ENCODE measurements at places on chromosomes 7 and 10.
A peak's percentile ranks its signal among the peaks of the same experiment; 100 is the strongest.

DNA sequence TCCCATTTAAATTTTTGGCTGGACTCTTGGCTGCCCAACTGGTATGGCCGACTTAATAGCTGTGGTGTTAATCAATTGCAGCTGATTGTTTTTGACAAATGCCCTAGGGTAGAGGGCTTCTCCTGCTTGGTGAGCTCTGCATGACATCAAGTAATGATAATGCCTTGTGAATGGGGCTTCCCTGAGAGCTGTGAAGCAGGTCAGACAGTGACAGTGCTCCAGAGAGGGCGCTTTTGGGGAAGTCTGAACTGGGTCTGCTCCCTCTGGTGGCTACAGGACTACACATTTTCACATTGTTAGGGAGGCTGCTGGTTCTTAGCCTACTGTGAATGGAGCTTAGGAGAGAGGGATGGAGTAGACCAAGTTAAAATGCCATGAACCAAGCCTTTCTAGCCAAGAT, 98.8 kb downstream of the SDK1 start:
- peak; percentile 2 for DNase-seq
- no peak overlapping the region for H3K27ac ChIP-seq
- no peak overlapping the region for H3K4me3 ChIP-seq
- peaks cover 10% of the 10 kb centered on the region for H3K27me3 ChIP-seq
- no peaks in the 10 kb centered on the region for H3K4me1 ChIP-seq
- H3K36me3 ChIP-seq = no peaks in the 10 kb centered on the region

DNA sequence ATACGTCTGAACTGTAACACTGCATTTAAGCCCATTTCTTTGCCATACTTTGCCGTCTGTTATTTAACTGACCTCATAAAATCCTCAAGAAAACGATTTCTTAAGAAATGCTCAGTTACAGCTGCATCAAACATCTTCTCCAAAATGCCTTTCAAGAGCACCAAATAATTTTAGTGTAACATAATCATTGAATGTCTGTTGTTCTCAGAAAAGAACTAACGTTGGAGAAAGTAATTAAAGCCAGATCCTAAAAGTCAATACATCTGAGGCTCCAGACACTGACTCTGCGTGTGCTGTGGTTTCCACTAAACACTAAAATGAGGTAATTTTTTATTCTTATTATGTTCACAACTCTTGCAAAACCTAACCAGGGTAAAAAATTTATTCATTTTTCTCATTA, 63.7 kb upstream of the LRRC17 start:
- DNase-seq = no peak
- no peak overlapping the region for H3K27ac ChIP-seq
- no peaks in the 10 kb centered on the region for H3K4me1 ChIP-seq
- H3K4me3 ChIP-seq = no peak overlapping the region
- no peaks in the 10 kb centered on the region for H3K27me3 ChIP-seq
- H3K36me3 ChIP-seq = peaks cover 17% of the 10 kb centered on the region

DNA sequence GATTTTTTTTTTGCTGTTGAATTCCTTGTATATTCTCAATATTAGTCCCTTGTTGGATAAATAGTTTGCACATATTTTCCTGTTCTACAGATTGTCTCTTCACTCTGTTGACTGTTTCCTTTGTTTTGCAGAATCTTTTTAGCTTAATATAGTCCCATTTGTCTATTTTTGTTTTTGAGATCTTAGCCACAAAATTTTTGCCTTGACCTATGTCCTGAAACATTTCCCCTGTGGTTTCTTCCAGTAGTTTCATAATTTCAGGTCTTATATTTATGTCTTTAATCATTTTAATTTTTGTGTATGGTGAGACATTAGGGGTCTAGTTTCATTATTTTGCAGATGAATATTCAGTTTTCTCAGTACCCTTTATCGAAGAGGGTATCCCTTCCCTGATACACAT, 92.7 kb downstream of the LANCL2 start:
- H3K27ac ChIP-seq = no peak overlapping the region
- H3K36me3 ChIP-seq = peaks cover 41% of the 10 kb centered on the region
- H3K4me1 ChIP-seq = peaks cover 32% of the 10 kb centered on the region
- H3K27me3 ChIP-seq = no peaks in the 10 kb centered on the region

GRCh38 chr10:128576943-128577670, 450.9 kb upstream of the MKI67 start:
- H3K4me3 ChIP-seq = no peak overlapping the region
- no peaks in the 10 kb centered on the region for H3K4me1 ChIP-seq
- DNase-seq = no peak
- no peak overlapping the region for H3K27ac ChIP-seq

DNA sequence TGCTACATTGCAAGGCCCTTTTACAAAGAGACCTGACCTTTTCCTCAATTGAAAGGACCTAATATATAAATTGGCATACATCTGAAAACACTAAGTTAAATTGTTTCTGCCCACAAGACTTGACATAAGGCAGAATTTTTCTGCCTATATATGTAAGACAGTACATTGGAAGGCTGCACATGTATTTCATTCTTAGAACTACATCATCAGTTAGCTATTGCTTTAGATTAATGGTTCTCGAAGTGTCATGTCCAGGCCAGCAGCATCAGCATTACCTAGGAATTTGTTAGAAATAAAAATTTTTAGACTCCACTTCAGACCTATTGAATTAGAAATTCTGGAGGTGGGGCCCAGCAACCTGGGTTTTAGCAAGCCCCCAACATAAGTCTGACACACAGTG, 373.9 kb downstream of the LRRTM3 start:
- DNase-seq = no peak
- H3K4me1 ChIP-seq = no peaks in the 10 kb centered on the region
- H3K27me3 ChIP-seq = no peaks in the 10 kb centered on the region

DNA sequence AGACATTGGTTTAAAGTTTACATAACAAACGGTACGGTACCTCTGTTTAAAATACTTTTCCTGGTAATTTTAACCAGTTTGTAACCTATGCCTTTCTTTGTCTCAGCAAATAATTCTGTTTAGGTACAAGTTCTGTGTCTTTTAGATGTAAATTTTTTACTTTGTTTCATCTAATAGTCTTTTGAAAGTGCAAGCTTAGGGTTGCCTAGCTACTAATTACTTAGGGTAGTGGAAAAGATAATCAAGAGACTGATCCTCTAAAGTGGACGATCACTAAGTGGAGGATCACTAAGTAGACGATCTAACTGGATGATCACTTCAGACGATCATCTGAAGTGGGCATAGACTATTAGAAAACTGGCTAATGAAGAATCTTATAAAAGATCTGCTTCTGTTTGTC, 16.1 kb upstream of the FKBP9 start:
- DNase-seq = no peak
- no peak overlapping the region for H3K27ac ChIP-seq
- H3K36me3 ChIP-seq = no peaks in the 10 kb centered on the region
- peak overlapping the region; percentile 87 for H3K4me3 ChIP-seq

DNA sequence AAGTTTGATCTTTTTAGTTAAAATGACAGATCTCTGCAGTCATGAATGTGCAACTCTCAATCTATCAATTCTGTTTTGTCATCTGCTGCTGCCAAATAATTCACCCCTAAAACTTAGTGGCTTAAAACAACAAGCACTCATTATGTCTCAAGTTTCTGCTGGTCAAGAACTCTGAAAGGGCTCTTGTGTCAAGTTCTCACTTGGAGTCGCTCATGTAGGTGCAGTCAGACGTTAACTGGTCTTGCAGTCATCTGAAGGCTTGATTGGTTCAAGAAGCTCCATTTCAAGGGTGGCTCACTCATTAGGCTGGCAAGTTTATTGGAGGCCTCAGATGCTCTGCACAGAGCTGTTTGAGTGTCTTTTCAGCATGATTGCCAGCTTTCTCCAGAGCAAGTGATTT, 28.5 kb upstream of the LRRC72 start:
- no peak overlapping the region for H3K4me3 ChIP-seq
- DNase-seq = no peak
- H3K36me3 ChIP-seq = no peaks in the 10 kb centered on the region

DNA sequence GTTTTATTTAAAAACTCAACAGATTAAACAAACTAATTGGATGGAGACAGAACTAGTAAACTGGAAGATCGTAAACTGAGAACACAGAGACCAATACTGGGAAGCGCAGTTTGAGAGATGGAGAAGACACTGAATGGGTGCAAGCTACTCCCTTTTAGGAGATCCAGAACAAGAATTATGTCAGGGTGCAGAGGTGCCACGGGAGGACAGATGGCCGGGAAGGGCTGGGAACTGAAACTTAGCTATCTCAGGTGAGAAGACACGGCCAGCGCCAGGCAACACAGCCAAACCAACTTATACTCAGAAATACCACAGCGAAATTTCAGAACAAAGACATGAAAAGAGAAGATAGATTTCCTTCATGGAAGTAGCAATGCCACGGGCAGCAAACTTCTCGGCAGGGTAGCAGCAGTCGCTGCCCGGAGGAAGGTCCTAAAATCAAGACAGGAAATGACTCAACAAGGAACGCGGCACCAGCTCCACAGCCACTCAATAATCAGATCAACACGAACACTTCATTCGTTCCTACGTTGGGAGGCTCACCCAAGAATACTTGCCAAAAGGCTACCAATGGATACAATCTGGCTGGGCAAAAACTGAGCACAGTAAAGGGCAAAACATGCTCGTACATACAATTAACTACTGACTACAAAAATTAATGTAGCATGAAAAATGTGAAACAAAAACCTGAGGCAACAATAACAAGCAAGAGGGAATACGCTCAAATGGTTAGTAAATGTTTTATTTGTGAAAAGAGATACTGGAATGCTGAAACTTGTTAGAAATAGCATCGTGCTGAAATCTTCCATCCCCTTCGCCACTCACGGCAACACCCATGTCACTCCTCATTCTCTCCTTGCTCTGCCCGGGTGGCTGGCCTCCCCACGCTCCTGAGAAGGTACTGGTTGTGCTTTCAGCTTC, 2.2 kb upstream of the LRRC27 start:
- H3K27ac ChIP-seq = peak overlapping the region; percentile 88
- H3K4me3 ChIP-seq = peak overlapping the region; percentile 93
- H3K27me3 ChIP-seq = peaks cover 3% of the 10 kb centered on the region
- peak; percentile 40 for DNase-seq

DNA sequence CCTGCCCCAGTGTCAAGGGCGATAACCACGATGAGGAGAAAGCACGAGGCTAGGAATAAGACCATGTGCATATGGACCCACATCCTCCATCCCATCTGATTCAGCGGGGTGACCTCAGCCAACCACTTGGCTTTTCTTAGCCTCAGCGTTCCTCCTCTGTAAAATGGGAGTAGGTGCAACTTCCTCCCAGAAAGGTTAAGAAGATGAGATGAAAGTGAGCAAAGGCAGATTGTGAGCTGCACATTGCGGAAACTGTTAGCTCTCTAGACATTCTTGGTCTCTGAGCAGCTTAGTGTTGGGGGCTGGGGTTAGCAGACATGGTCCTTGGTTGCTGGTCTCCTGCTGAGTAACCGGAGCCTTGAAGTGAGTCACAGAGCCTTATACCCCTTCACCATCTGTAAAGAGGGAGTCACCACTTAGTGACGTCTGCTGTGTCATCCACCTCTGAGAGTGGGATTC, 497.3 kb upstream of the GALNT17 start:
- no peak overlapping the region for H3K4me3 ChIP-seq
- H3K27ac ChIP-seq = no peak overlapping the region
- no peaks in the 10 kb centered on the region for H3K36me3 ChIP-seq
- DNase-seq = peak; percentile 14
- H3K4me1 ChIP-seq = peaks cover 18% of the 10 kb centered on the region

- no peak for DNase-seq
- H3K36me3 ChIP-seq = no peaks in the 10 kb centered on the region
- no peak overlapping the region for H3K27ac ChIP-seq
Observed at GRCh38 chr10:116831086-116831485, 18.2 kb upstream of the ENO4 start.

- peaks cover 14% of the 10 kb centered on the region for H3K27me3 ChIP-seq
- H3K27ac ChIP-seq = no peak overlapping the region
- H3K4me3 ChIP-seq = no peak overlapping the region
- no peak for DNase-seq
- no peaks in the 10 kb centered on the region for H3K4me1 ChIP-seq
Observed at GRCh38 chr7:159136013-159136412, 8.7 kb downstream of the VIPR2 start.

GRCh38 chr10:36493516-36493880, 631.9 kb upstream of the ANKRD30A start:
- no peak for DNase-seq
- no peaks in the 10 kb centered on the region for H3K27me3 ChIP-seq
- H3K36me3 ChIP-seq = no peaks in the 10 kb centered on the region
- no peaks in the 10 kb centered on the region for H3K4me1 ChIP-seq
- no peak overlapping the region for H3K27ac ChIP-seq

- peak overlapping the region; percentile 60 for H3K4me3 ChIP-seq
- DNase-seq = peak; percentile 72
- no peaks in the 10 kb centered on the region for H3K36me3 ChIP-seq
Observed at GRCh38 chr10:6136215-6137201, 47.7 kb downstream of the RBM17 start.

- no peaks in the 10 kb centered on the region for H3K27me3 ChIP-seq
- no peak for DNase-seq
- H3K4me1 ChIP-seq = peaks cover 29% of the 10 kb centered on the region
Observed at GRCh38 chr7:101386558-101387231, 24.0 kb downstream of the COL26A1 start.

- no peak for DNase-seq
- H3K4me1 ChIP-seq = no peaks in the 10 kb centered on the region
- H3K27ac ChIP-seq = no peak overlapping the region
- no peaks in the 10 kb centered on the region for H3K27me3 ChIP-seq
Observed at GRCh38 chr7:11410656-11411644, 421.0 kb downstream of the THSD7A start.

GRCh38 chr7:121020249-121020988, 31.9 kb downstream of the CPED1 start:
- H3K27ac ChIP-seq = no peak overlapping the region
- DNase-seq = no peak
- no peak overlapping the region for H3K4me3 ChIP-seq
- no peaks in the 10 kb centered on the region for H3K36me3 ChIP-seq
- no peaks in the 10 kb centered on the region for H3K4me1 ChIP-seq

DNA sequence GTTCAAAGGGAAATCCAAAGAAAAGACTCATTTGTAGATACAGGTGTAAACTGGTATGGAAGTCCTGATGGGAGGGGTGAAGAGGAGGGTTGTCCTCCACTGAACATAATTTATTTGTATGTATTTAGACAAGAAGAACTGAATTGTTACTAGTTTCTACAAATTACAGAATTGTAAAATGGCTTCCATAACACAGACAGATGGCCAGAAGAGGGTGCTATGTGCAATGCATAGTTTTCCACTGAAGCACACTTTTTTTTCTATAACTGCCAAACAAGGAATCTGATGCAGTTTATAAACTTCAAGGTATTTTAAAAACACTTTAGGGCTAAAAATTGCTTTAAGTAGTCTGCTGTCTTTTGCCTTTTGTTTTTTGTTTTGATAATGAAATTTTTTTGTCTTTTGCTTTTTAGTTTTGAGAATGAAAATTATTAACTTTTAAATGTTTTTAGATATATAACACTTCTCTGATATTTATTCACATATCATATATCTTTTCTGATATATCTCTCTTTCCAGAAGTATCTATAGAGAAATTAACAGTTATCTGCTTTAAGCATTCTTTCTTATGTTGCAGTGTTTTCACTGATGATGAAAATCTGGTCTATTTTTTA, 58.5 kb downstream of the PHYHIPL start:
- H3K27me3 ChIP-seq = no peaks in the 10 kb centered on the region
- no peak for DNase-seq
- H3K36me3 ChIP-seq = no peaks in the 10 kb centered on the region

Measured in activated naive CD8-positive, alpha-beta T cell treated with anti-CD3 and anti-CD28 coated beads, Interleukin-2, amount 50 U/mL, for 24 hours (primary cell).